ENCODE measurements at places on chromosomes 2 and 18.

- DNase-seq: peak; percentile 30
Observed at GRCh38 chr2:43515807-43516497, 79.9 kb downstream of the THADA start.

GRCh38 chr2:95015261-95015912 lies 10.1 kb upstream of the MAL start:
- no peak for DNase-seq

GRCh38 chr2:41720331-41721251 lies 327.2 kb upstream of the PKDCC start:
- DNase-seq: no peak

GRCh38 chr18:79506191-79507075 lies 110.7 kb downstream of the NFATC1 start:
- no peak for DNase-seq

- DNase-seq: no peak
Observed at GRCh38 chr2:111947219-111947618, 48.8 kb downstream of the MERTK start.

DNA sequence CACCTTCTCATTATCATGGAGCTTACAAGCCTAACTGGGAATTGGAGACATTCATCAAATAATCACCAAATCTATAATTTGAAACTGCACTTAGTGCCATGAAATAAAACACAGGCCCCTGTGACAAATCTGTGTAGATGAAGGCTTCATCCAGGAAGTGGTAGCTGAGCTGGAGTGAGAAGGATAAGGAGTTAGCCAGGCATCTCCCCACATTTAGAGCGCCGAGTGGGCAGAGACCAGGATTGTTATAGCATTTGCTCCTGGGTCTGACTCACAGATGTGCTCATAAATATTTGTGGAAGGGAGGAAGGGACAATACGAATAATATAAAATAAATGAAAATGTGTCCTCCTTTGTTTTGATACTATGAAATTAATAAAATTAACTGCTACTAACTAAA lies 2.5 kb upstream of the MAT2A start:
- DNase-seq: peak; percentile 37

GRCh38 chr2:2234398-2235195 lies 96.5 kb downstream of the MYT1L start:
- DNase-seq: peak; percentile 6

GRCh38 chr2:43075054-43075593 lies 151.3 kb downstream of the ZFP36L2 start:
- no peak for DNase-seq

DNA sequence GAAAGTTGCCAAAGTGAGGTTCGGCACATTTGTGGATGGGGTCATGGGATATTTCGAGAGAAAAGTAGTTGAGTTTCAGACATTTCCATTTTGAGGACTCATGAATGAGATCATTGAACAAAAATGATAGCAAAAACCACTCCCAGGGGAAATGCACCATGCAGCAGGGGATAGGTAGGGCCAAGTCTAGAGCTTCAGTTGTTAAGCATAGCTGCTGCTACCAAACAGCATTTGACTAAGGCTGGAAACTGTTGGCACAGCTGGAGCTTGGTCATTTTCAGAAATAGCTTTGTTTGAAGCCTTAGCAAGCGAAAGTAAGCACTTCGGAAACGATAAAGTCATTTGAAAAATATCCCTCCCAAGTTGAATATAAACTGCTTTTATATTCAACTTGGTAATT lies 431.8 kb downstream of the SOCS6 start:
- no peak for DNase-seq

GRCh38 chr2:183253441-183254130 lies 129.3 kb downstream of the NUP35 start:
- peak; percentile 7 for DNase-seq

All from NCI-H82 (cell line).